H7 (cell line): ENCODE measurements at places on chromosomes 16 and 17.

DNA sequence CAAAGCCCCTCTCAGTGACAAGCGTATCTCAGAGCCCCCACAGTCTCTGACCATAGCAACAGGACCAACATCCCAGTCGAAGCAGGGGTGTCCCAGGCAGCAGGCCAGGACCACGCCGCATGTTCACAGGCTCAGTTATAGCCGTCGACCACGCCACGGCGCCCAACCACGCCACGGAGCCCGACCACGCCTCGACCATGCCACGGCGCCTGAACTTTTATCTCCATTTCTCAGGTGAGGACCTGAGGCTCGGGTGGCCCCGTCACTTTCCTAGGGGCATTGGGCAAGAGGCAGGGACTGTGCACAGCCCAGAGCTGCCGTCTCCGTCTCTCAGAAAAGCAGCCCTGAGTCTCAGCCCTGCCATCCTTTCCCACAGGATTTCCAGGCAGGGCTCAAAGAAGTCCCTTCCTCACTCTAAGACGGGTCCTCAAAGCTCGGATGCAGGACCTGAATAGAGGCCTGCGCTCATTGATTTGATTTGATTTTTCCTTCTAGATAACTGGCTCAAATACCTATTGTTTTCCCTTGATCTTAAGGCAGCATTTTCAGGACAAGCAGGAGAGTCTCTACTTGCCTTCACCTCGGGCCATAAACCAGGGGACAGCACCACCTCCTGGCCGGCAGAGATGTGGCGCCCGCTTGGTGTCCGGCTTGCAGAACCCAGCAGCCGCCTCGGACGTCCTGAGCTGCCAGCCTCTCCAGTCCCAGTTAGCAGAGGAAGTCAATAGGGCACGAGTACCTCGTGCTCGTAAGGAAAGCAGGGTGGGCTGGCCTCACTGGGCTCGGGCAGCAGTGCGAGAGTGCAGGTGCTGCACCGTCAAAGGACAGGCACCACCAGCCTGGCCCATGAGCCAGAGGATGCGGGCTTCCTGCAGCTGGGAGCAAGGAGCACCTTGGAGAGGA, 38.8 kb downstream of the C16orf95 start:
- DNase-seq, result peak; percentile 96

- DNase-seq, result no peak
Observed at GRCh38 chr16:21654881-21655280, 2.5 kb upstream of the IGSF6 start.

DNA sequence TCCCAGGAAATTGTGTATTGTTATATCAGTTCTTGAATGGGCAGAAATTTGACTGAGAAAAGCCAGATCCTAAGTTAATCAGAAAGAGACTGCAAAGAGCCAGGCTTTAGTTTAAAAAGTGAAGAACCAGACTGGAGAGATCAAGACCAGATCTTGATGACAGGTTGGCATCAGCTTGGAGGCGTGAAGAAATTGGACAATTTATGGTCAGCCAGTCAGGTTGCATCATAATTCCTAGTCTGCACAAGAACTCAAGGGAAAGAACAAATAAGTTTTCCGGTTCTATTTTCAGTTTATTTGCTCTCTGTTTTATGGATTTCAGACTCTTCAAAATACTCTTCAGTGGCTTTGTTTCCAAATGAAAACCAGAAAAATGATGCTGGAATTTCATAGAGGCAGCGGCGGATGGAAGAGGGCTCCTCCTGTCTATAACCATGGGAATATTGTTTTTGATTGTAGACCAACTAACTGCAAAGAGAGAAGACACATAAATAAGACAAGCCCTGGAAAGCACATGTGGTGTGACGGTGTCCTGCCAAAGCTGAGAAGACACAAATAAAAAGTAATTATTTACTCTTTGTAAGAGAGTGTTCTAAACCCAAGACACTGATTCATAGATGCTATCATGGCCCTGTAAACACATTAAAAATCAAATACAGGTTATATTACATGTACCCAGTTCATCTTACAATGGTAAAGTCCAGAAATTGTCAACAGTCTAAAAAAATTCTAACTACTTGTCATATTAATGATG, 91.7 kb downstream of the PCTP start:
- DNase-seq, result no peak

DNA sequence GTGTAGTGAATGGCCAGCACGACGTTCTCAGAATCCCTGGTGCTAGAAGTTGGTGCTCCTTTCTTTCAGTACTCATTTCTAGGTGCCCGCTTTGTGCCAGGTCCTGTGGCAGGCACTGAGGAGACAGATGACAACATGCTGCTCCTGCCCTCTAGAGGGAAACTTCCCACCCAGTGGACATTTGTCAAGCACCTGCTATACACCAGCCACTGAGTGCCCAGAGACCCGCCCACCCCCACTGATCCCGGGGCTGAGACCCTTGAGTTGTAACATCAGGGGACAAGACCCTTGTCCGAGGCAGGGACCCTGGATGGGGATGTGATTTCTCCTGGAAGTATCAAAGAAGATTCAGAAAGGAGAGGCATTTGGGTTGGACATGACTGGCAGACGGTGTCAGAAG, 25.1 kb downstream of the UNC13D start:
- DNase-seq, result peak; percentile 41

DNA sequence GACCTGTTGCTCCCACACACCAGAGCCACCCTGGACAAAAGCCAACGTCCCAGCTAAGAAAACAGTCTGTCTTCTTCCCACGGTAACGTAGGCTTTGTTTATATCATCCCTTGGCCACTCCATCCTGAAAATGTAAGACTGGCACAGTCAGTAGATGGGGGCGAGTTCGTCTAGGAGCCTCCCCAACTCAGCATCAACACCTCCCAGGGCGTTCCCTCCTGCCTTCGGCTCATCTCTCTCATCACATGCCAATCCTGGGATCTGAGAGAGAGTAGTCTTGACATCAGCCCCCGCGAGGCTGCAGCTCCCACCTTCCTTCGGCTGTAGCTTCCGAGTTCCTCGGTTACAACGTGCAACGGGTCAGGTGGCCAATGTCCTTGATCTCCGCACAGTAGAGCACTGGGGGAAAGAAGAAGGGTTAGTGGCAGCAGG, 894 bp downstream of the RNF227 start:
- DNase-seq, result no peak

GRCh38 chr16:16009401-16009800, 60.0 kb downstream of the ABCC1 start:
- no peak for DNase-seq

- no peak for DNase-seq
Observed at GRCh38 chr17:77125432-77125901, 15.3 kb upstream of the SEC14L1 start.

GRCh38 chr17:74715144-74715543, 2.4 kb upstream of the CD300LF start:
- DNase-seq, result no peak

- DNase-seq, result no peak
Observed at GRCh38 chr17:56744721-56745120, 89.0 kb downstream of the C17orf67 start.

DNA sequence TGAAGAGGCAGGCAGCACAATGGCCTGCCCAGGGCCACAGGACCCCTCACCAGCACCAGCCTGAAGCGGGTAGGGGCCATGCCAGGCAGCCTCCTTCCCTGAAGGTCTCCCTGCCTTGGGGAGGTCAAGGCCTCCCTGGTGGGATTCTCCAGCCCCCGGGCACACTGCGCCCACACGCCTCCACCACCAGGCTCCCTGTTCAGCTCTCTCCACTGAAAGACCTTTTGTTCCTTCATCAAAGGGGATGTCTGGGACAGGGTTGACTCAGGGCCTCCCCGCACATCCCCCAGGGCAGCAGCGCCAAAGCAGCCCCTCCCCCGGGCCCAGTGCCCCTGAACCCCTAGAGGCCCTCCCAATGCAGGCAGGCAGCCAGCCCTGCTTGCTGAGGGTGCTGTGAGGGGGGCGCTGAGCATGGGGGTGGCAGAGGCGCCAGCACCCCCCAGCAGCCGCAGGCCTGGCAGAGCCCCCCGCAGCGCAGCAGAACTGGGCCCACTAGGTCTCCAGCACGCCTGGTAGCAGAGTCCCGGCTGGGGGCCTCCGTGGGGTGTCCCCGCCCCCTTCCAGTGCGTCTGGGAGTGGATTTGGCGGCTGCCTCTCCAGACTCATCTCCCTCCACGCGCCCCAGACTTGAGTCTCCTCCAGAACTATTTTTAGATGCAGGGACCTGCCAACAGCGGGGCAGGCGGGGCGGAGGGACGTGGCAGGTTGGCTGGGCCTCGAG, 13.1 kb downstream of the BCAR1 start:
- peak; percentile 81 for DNase-seq

GRCh38 chr17:61158376-61158775, 241.3 kb upstream of the TBX2 start:
- DNase-seq, result no peak

DNA sequence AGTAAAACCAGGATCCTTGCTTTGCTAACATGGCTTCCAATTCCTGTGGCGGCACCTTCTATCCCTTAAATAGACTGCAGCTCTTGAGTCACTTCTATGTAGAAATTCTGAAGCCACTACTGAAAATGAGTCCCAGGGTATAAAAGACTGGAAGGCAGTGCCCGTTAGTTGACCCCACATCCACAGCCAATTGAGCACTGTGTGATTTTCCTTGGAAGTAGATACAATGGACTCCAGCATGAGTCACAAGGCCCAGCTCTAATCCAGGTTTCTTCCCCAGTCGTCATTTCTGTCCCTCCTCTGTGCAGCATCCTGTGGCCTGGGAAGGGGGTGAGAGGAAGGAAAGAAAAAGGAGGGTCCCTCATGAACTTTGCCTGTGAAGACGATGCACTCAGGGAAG, 69.5 kb downstream of the HLF start:
- DNase-seq, result no peak

GRCh38 chr17:56495556-56495955, 97.9 kb upstream of the NOG start:
- DNase-seq, result no peak
